ENCODE measurements at places on chromosomes 4 and X.
A peak's percentile ranks its signal among the peaks of the same experiment; 100 is the strongest.

- DNase-seq: no peak
These were observed 380 bp downstream of the SLC34A2 start for GRCh38 chr4:25656031-25656430.

- no peak for DNase-seq
These were observed 24.9 kb downstream of the AR start for GRCh38 chrX:67568769-67569168.

- no peak for DNase-seq
These were observed 2060.4 kb downstream of the ARAP2 start for GRCh38 chr4:34183926-34184325.

DNA sequence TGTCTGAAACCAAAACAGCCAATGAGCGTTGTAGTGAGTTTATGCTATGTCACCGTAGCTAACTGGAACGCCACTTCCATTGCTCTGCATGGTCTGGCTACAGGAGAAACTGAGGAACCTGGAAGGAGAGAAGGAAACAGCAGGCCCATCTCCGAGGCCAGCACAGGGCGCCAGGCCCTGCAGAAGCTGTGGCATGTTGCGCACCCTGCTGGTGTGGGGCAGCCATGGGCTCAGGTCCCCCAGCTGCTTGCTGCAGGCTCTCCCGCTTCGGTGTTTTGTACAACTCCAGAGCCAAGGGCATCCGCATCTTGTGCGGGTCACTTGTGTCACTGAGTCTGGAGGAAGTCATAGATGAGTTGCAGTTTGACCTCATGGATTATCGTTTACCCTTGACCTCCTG, 89.2 kb downstream of the AFAP1 start:
- no peak for DNase-seq

DNA sequence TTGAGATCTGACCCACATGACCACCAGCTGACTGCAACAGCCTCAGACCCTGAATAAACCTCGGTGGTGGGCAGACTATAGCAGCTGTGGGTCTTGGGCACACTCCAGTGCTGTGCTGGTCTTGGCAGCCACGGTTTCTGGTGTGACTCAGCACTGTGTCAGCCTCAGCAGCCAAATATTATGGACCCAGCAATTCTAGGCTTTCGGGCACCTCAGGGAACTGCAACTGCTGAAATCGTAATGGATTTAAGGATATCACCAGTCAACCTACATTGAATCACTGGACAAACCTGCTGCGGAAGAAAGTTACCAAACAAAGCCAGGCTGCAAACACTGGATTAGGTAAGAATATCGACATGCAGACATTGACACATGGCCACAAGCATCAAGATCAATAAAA, 10.5 kb upstream of the UBE2NL start:
- DNase-seq: no peak

- no peak for DNase-seq
These were observed 22.1 kb upstream of the OPN1LW start for GRCh38 chrX:154121961-154122360.

DNA sequence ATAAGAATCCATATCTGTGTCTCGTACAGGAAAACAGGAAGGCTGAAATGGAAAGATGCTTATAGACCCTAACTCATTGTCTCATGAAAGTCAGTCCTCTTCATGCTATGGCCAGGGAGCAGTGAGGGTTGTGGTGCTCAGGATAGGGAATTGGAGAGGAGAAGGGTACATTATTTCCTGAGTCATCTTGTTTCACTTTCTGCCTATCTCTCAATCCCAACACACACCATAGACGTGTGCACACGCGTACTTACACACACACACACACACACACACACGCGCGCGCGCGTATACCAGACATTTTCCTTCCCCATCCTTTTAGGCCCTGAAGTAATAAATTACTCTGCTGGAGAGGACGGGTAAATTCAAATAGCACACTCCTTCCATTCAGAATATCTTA, 53.7 kb upstream of the PRRG3 start:
- DNase-seq: no peak

GRCh38 chrX:136920001-136920400, 39.5 kb upstream of the RBMX start:
- no peak for DNase-seq

DNA sequence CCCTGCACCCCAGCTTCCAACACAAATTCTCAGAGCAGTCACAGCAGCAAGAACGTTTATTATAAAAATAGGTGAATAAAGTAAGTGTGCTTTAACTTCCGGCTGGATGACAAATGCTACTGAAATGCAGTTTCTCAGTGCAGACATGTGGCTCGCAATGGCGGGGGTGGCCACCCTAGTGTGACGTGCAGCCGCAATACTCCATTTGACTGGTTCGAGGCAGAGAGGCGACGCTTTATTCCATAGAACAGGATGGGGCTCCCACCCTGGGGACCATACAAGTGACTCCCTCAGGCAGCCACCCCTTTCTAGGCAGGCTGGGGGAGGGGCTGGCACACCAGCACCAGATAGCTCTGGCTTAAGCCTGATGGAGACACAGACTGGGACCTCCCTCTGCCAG, 14.5 kb downstream of the TNIP2 start:
- no peak for DNase-seq

DNA sequence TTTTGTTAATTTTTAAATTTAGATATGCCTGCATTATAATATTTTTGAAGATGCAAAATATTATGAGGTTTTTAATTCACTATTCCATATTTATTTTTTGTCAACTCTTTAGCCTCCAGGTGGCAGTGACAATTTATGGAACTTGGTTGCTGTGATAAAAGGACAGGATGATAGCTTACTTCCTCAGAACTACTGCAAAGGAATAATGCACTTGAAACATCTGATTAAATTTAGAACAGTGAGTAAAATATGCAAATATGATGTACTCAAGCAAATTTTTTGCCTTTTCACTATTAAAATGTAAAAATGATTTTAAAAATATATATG, 45.1 kb downstream of the SPATA4 start:
- no peak for DNase-seq

DNA sequence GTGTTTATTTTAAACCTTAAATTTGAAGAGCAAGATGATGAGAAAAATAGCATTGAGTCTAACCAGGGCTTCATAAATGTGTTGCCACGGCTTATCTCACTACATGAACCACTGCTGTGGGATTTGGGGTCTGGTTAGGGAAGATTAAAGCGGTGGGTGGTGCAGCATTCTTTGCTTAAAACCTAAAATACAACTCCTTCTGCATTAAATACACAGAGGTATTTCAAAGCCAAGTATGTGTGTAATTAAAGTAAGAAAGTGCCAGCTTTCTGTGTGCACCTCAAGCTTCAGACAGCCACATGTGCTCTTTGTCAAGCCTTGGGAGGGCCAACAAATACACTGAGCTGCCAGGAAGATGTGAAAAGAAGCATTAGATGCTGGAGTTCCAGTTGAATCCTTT, 128.0 kb downstream of the CPE start:
- DNase-seq: no peak

DNA sequence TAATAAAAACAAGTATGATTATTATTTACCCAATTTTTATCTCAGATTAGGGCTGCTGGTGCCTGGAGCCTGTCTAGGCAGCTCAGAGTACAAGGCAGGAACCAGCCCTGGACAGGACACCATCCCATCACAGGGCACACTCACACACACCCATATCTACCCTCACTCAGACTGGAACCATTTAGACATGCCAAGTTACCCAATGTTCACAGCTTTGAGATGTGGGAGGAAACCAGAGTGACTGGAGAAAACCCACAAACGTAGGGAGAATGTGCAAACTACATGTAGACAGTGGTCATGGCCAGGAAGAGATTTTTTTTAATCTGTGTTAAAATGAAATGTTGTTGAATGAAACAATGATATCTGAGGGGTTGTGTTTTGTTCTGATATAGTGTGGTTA, 35.7 kb upstream of the ADGRA3 start:
- no peak for DNase-seq

DNA sequence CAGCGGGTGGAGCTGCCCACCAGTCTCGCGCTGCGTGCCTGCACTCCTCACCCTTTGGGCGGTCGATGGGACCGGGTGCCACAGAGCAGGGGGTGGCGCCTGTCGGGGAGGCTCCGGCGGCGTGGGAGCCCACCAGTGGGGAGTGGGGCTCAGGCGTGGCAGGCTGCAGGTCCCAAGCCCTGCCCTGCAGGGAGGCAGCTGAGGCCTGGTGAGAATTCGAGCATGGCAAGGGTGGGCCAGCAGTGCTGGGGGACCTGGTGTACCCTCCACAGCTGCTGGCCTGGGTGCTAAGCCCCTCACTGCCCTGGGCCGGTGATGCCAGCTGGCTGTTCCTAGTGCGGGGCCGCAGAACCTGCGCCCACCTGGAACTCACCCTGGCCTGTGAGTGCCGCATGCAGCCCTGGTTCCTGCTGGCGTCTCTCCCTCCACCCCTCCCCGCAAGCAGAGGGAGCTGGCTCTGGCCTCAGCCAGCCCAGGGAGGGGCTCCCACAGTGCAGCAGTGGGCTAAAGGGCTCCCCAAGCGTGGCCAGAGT, 746.6 kb upstream of the PABPC4L start:
- DNase-seq: no peak

GRCh38 chrX:115940348-115940747, 230.2 kb upstream of the AGTR2 start:
- DNase-seq: no peak

GRCh38 chrX:124981420-124981819, 338.3 kb upstream of the TEX13C start:
- DNase-seq: no peak

- DNase-seq: no peak
These were observed 60.0 kb downstream of the SLC9B1 start for GRCh38 chr4:102959496-102959895.

- DNase-seq: no peak
These were observed 3.8 kb downstream of the APLN start for GRCh38 chrX:129650821-129651510.

DNA sequence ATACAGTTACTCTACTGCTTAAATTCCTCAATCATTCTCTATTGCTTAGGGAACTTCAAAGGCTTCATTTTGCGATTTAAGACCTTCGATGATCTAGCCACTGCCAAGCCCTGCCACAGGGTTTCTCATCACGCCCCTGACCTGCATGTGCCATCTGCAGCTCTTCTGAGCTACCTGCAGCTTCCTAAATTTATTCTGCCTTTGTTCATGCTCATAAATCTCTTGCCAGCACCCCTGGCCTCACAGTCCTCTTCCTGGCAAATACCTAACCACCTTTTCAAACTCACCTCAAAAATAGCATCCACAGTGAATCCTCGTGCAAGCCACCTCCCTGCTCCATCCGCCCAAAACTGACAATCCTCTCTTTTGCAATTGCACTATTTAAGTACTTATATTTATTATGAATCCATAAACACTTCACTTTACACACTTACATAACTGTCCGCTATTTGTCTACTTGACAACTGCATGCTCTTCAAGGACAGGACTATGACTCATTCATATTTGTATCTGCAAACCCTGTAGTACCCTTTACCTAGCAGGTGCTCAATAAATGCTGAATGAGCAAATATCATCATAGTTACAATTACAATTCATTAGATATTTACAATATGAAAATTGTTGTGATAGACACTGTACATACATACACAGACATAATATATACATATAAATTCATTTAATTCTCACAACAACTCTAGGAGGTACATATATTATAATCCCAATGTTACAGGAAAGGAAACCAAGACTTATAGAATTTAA, 280.0 kb upstream of the RASGEF1B start:
- no peak for DNase-seq

- no peak for DNase-seq
These were observed 150.3 kb downstream of the FBXW7 start for GRCh38 chr4:152385551-152385950.

DNA sequence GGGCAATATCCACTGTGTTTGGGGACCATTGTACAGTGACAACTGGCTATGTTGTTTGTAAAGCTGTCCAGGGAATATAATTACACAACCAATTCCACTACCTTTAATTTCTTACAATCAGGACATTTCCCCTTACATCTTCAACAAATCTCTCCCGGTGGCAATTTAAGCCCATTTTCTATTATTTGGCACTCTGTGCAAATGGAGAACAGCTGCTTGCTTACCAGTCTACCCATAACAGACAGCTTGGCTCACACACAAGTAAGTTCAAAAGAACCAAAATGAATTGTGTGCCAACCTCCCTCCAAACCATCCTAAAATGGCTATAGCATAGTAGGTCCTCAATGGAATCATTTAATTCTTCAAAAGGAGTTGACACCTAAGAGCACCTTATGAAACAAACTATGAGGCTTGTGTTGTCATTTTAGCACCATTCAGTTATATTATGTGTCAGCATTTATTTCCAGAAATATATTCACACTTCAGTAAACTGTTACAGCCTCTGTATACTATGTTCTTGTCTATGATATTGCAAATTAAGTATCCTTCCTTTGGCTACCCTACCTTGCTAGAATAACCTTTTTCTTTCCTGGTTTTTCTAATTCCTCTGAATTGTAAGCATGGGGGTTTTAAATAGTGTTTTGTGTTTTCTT, 18.4 kb downstream of the GABRA4 start:
- DNase-seq: no peak

GRCh38 chrX:134460005-134460861, at the start of gene HPRT1:
Gene HPRT1, plus strand, starts transcription at chrX:134460165. Its CDS starts 147 bp downstream, at chrX:134460312.
- DNase-seq: peak; percentile 37

DNA sequence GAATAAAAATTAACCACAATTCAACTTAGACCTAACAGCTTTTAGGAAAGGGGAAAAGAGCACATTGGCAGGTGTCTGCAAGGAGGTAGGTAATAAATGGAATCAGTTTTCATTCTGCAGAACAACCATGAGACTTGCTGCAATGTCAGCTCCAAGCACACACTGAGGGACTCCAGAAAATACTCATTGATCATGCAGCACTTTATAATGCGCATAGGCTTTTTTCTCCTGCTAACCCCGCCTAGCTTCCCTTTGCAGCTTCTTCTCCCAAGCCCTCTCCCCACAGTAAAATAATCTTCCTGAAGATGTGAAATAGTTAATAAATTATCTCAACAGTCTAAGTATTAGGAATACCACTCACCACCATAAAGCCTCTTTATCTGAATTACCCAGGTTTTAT, 36.9 kb downstream of the ANKRD17 start:
- DNase-seq: no peak

- DNase-seq: no peak
These were observed 837.4 kb downstream of the TRIML1 start for GRCh38 chr4:188976644-188977115.

DNA sequence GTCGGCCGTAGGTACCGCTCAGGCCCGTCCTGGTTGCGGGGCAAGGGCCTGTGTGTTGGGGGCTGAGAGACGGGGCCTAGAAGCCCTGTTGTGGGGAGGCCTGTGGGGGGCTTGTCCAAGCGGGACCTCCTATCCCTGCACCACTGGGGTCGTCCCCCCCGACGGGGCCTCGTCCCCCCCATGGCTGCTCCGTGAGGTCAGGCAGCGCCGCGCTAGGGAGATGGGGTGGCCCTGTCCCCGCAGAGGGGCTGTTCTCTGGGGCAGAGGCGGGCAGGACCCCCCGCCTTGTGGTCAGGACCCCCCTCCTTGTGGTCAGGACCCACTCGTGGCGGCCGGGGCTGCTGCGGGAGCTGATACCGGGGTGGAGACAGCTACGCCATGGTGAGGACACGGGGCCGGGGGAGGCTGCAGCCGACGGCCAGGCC, 12.1 kb upstream of the GTPBP6 start:
- DNase-seq: no peak
